ENCODE measurements at places on chromosomes 5 and 9.

DNA sequence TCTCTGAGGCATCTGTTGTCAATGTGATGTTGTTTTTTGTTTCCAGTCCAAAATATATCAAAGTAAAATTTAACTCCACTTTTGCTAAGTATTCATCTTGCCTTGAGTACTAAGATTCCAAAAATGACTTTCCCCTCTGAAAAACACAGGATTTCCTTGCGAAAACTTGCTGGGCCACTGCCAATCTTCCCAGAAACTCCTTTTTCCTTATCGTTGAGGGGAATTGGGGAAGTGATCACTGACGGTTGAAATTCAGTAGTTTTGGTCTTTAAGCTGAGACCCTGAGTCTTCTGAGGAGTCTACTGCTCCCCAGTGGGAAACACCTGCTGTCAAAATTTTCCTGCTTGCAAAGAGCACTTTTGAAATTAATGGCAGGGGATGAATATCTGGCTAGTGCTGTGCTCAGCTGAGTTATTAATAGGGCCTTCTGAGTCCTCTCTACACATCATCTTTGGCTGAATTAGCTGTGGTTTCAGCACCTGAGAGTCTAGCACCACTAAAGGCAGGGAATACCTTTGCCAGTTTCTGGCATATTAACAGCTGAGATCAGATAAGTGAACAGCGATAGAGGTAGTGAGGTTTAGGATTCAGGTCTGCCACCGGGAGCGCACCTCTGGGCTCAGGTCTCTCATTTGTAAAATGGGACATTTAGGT, 18.0 kb downstream of the TLR4 start:
- no peak for DNase-seq

DNA sequence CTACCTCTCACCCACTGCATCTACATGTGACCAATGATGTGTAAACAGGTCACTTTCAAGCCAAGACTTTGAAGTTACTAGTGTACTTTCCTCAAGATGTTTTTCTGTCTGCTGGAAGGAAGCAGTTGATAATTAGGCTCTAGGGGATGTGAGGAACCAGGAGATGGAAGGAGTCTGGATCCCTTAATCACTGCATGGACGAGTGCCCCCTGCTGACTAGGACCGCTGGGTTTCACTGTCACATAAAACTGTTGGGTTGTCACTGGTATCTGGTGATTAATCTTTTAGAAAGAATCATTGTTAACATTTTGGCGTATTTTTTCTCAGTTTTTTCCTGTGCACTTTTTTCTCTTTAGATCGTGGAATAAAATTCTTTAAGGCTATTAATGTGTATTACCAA, 79.5 kb downstream of the SREK1 start:
- no peak for DNase-seq

GRCh38 chr5:72223371-72223770, 96.7 kb downstream of the MRPS27 start:
- DNase-seq, result no peak

- no peak for DNase-seq
Measured at GRCh38 chr9:86968258-86968920, 21.1 kb upstream of the GAS1 start.

- DNase-seq, result no peak
Measured at GRCh38 chr9:96135076-96135752, 166.8 kb downstream of the HSD17B3 start.

DNA sequence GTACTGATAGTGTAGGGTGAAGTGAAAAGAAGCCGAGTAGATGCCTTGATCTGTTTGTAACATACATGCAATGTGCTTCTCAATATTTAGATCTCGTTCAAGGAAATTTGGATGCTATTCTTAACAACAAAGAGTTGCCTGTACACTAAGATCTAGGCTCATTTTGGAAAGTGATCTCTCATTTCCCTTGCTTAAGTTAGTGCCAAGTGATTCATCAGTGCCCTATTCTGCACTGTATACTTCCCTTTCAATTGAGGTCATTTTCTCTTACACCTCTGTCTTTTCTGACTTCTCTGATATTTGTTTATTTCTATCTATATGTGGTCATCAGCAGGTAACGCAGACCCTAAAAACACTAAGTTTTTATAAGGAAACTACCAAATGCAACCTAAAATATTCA, 528.6 kb upstream of the PTPRD start:
- no peak for DNase-seq

DNA sequence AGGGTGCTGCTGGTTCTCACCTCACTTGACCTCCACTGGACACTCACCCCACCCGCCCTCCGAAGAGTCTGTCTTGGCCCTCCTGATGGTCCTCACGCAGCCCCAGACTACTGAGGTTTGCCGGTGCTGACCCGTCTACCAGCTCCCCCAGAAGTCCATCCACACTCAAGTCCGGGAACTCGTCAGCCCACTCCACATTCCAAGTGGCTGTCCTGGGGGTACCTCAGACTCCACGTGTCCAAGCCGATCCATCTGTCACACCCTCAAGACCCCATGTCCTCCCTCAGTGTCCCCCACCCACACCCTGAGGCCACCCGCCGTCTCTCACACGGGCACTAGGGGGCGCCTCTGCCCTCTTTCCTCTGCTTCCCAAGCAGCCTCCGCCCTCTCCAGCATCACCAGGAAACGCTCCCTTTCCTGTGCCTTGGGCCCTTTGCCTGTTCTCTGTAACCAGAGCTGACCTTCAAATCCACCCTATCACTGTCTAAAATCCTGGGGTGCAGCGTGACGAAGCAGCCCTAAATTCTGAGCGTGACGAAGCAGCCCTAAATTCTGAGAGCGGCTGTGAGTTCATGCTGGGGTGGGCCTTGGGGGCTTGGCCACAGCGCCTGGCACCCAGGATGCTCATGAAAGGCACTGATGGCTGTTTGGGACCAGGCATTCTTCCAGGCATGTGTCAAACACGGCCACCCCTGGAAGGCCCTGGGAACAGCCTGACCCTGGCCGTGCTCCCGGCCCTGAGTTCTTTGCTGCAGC, 95.7 kb downstream of the KCNT1 start:
- no peak for DNase-seq

- no peak for DNase-seq
Measured at GRCh38 chr5:110056580-110057114, 366.9 kb downstream of the MAN2A1 start.

DNA sequence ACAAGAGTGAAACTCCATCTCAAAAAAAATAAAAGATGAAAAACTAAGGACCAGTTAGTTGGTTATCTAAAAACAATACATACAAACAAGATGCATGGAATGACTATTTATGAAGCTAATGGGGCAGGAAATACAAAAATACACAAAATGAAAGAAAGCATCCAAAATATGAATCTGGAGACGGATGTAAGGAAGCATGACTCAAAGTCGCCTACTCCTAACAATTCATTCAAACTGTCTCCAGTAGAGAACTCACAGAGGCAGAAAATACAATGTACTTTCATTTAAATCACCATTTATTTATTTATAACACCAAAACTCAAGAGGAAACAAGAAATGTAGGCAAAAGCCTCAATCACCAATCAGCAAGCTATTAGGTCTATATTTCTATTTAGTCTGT, 68.4 kb downstream of the SCAI start:
- DNase-seq, result no peak

DNA sequence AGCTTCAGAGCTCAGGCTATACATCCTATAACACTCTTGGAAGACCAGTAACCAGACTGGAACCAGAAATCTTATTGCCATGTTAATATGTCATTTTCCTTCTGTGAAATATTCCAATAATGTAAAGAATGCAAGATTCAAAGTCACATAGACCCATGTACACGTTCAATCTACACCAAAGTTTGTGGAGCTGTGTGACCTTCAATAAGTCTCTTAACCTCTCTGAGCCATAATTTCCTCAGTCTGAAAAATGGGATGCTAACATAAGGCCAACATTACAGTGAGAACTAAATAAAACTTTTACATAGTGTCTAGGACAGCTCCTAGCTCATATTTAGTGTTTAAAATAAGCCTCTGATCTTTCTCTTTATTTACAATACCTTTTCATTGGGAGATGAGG, 70.4 kb downstream of the ARRDC3 start:
- no peak for DNase-seq

GRCh38 chr5:112552791-112553190, 133.7 kb upstream of the EPB41L4A start:
- DNase-seq, result no peak

GRCh38 chr5:95007921-95008597, 276.8 kb downstream of the MCTP1 start:
- DNase-seq, result no peak

GRCh38 chr9:99855467-99856176, 33.9 kb downstream of the NR4A3 start:
- no peak for DNase-seq

DNA sequence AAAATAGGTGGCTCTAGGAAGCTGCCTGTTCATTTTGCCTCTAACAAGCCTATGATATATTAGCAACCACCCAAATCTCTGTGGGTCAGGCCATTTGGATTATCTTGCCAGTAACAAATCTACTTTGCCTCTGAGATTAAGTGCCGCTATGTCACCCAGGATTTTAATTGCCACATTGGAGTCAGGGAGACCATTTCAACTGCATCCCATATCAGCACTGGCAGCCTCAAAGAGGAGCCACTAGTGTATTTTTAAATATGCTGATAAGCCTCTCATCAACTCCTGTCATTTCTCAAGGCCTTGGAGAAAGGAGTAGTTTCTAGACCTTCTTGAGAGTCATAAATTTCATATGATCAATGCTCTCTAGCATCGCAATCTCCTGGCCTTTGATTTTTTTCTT, 12.1 kb upstream of the ADAMTS19 start:
- no peak for DNase-seq

GRCh38 chr5:179261301-179262125, 83.7 kb downstream of the ADAMTS2 start:
- DNase-seq, result no peak

- DNase-seq, result no peak
Measured at GRCh38 chr5:163612358-163613149, 107.1 kb downstream of the MAT2B start.

GRCh38 chr5:153885141-153885540, 153.6 kb downstream of the FAM114A2 start:
- no peak for DNase-seq

- DNase-seq, result no peak
Measured at GRCh38 chr5:96699186-96699820, 37.1 kb downstream of the CAST start.

DNA sequence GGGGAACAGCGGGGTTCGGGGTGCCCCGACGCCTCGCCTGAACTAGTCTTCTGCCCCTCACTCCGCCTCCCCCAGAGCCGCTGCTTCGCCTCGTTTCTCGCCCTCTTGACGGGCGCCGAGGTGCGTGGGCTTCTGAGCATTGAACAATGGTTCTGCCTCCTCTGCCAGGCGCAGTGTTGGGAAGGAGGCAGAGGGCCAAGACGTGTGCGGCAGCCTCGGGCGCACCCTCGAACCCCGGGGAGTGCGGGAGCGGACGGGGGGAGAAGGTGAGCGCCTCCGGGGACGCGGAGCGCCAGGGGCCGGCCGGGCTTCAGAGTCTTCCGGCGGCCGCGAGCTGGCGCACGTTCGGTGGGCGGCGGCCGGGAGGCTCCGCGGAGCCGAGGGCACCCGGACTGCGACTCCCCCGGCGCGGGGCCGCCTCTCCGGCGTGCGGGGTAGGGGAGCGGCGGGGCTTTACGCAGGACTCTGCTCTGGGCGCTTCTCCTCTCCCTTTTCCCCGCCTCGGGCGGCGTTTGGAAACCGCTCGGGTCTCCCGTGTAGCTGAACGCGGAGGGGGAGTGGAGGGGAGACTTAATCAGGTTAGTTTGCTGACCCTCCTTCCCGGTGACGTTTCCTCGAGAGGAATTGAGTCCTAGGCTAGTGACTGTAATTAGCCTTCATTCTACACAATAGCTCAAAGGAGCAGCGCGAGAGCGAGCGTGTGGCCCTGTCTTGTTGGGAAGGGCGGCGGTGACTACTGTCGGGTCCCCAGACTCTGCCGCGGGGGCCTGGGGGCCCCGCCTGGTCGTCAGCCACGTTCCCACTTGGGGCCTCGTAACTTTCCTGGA, 1.1 kb downstream of the VLDLR start:
- DNase-seq, result no peak

GRCh38 chr9:35705836-35706430, 16.2 kb upstream of the TPM2 start:
- DNase-seq, result no peak

- DNase-seq, result no peak
Measured at GRCh38 chr5:179720222-179720621, 12.4 kb upstream of the MAML1 start.

- no peak for DNase-seq
Measured at GRCh38 chr5:6194261-6194875, 184.0 kb downstream of the MED10 start.

DNA sequence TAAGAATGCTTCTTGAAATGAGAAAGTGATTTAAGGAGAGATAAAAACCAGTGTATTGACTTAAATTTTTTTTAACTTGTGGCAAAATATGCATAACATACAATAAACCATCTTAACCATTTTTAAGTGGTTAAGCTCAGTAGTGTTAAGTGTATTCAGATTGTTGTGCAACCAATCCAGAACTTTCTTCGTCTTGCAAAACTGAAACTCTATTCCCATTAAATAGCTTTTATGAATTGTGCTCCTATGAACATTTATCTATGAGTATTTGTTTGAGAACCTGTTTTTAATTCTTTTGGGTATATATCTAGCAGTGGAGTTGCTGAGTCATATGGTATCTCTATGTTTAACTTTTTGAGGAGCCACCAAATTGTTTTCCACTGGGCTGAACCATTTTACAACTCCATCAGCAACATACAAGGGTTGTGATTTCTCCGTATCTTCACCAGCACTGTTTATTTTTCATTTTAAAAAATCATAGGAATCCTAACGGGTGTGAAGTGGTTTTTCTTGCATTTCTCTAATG, 76.6 kb upstream of the ACTBL2 start:
- no peak for DNase-seq

DNA sequence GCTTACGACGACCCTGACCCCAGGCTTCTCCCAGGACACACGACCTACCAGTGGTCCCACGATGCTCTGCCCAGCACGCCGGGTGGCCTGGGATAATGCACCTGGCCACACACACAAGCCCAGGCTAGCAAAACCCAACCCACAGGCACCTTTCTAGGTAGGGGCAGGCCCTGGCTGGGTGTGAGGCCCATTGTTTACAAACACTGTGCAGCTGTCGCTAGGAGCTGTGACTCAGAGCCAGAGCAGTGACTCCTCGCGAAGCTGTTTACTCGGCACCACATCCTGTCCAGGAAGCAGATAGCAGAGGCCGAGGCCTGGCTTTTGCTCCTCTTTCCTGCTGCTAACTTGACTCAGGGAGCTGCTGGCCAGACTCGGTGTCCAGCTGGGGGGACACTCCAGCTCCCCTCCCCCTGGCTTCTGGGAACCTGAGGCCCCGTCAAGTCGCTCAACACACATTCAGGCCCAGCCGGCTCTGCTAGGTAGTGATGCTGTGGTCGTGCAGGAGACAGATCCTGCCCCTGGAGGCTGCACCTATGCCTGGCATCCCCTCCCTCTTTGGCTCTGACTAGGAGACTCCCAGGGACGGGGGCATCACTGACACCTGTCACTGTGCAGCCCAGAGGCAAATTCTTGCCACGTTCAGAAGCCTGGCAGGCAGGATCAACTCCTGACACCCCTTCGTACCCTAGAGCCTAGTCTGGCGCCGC, 12.8 kb upstream of the RALGDS start:
- peak; percentile 82 for DNase-seq

- no peak for DNase-seq
Measured at GRCh38 chr9:132637801-132638200, 32.0 kb downstream of the DDX31 start.

- DNase-seq, result no peak
Measured at GRCh38 chr5:155767470-155767869, 559.5 kb upstream of the SGCD start.
